ENCODE measurements at places on chromosomes 5 and 9. TPM values are rescaled to one million over a fixed set of nuclear protein-coding genes. Genes with fewer than 3 reads are reported as not detected.

GRCh38 chr5:104189909-104190308, 627.3 kb upstream of the NUDT12 start:
- H3K27me3 ChIP-seq = no peaks in the 10 kb centered on the region
- H3K4me3 ChIP-seq = no peak overlapping the region
- H3K36me3 ChIP-seq = no peaks in the 10 kb centered on the region

Gene CDH18
- total RNA-seq = not detected

Gene EPB41L4B
- 14.5 TPM for total RNA-seq

DNA sequence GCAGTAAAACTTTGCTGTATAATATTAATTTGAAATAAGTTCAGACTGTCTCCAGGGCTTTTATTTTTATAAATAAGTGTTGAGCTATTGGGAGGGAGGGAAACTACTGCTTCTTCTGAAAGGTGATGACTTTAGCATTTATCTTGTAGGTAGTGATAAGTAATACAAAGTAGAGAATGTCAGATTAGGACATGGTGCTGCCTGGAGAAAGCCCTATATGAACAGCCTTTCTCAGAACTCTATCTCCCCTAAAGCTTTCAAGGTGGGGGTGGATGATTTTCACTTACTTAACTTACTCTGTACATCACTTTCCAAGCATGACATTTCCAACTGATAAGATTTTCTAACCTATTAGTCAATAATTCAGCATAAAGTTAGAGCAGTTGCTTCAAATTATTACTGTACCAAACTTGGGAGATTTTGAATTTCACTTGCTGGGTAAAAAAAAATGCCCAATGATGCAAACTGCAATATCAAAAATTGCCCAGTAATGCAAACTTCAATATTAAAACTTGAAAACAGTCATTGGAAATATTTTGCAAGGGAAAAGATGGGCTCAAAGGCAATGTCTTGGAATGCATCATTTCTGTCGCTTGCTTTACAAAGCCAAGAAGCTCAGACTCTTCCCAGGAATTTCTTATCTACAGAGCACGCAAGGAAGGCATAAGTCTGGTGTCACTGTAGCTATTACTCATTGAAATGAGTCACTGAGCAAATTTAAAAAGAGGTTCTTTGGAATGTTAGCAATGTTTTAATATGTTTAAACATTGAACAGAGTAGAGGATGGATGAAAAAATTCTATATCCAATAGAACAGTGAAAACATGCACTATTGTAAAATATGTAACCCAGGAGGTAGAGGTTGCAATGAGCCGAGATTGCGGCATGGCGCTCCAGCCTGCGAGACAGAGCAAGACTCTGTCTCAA, 569.5 kb downstream of the PSAT1 start:
- H3K4me3 ChIP-seq = no peak overlapping the region
- no peaks in the 10 kb centered on the region for H3K36me3 ChIP-seq
- no peaks in the 10 kb centered on the region for H3K4me1 ChIP-seq
- no peak overlapping the region for H3K27ac ChIP-seq

GRCh38 chr9:115209601-115210306, 91.8 kb upstream of the TNC start:
- no peak overlapping the region for H3K27ac ChIP-seq
- H3K4me1 ChIP-seq = peaks cover 11% of the 10 kb centered on the region
- no peak for DNase-seq
- H3K4me3 ChIP-seq = no peak overlapping the region
- no peaks in the 10 kb centered on the region for H3K27me3 ChIP-seq

Measured in lung (tissue), 17 donors.